ENCODE measurements at places on chromosomes 12 and 14.

- no peak for ATAC-seq
Observed at GRCh38 chr12:138898-139534, 72.4 kb downstream of the IQSEC3 start.

GRCh38 chr14:84236290-84236689 is 1293.7 kb upstream of the FLRT2 start:
- ATAC-seq, result no peak

DNA sequence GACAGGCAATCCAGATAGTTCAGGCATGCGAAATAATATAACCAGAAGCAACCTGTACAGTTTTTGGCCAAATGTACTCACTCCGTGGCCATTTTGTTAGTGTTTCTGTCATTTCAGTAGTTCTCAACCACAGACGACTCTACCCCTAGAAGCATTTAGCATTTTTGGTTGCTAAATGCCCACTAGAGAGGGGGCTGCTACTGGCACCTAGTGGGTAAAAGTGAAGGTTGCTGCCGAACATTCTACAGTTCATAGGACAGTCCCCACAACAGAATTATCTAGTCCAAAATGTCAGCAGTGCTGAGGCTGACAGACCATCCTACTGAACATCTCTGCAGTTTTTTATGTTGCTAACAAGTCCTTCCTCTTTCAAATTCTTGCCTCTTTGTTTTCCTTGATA is 107.4 kb downstream of the TSHR start:
- peak; percentile 69 for ATAC-seq

DNA sequence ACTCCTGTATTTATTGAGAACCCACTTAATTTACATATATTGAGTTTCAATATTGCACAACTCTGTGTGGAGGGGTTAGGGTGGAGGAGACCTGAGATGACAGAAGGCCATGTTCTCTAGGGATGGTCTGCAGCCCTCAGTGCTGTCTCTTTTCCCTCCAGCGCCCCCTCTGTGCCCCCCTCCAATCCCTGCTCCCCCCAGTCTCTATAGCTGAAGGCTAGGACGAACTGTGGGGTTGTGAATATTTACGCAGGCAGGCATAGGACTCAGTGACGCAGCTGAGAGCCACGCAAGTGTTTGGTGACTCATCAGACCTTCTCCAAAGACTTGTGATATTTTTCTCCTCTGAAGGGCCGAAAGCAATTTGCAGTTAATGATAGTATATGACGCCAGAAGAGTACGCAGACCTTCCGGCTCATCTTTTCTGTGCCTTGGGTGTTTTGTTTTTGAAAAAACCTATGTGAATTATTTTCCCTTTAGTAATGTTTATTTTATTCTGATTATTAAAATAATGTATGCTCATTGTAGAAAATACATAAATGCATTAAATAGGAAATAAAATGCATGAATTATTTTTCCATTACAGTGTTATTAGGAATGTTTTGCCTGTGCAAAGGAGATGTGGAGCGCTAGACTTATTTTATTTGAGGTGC is 85.3 kb downstream of the SLC25A47 start:
- ATAC-seq, result peak; percentile 81

DNA sequence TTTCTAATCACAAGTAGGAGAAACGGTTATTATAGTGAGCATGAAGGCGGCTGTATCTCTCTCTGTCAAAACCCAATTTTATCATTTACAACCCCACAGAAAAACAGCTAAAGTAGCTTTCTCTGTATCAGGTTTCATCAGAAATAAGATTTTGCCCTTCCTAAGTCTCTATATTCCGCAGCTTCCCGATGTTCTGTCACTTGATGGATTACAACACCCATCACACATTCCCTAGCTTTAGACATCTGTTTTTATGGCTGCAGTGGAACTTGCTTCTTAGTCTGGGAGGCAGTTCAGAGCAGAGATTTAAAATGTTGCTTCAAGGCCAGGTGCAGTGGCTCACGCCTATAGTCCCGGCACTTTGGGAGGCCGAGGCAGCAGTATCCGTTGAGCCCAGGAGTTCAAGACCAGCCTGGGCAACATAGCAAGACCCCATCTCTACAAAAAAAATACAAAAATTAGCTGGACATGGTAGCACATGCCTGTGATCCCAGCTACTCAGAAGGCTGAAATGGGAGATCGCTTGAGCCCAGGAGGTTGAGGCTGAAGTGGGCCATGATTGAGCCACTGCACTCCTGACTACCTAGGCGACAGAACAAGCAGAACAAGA is 27.6 kb upstream of the FOXN3 start:
- ATAC-seq, result peak; percentile 33

GRCh38 chr14:19743256-19743655 is at the start of gene OR4Q3:
OR4Q3 (plus strand) TSS chr14:19743571.
- ATAC-seq, result no peak

DNA sequence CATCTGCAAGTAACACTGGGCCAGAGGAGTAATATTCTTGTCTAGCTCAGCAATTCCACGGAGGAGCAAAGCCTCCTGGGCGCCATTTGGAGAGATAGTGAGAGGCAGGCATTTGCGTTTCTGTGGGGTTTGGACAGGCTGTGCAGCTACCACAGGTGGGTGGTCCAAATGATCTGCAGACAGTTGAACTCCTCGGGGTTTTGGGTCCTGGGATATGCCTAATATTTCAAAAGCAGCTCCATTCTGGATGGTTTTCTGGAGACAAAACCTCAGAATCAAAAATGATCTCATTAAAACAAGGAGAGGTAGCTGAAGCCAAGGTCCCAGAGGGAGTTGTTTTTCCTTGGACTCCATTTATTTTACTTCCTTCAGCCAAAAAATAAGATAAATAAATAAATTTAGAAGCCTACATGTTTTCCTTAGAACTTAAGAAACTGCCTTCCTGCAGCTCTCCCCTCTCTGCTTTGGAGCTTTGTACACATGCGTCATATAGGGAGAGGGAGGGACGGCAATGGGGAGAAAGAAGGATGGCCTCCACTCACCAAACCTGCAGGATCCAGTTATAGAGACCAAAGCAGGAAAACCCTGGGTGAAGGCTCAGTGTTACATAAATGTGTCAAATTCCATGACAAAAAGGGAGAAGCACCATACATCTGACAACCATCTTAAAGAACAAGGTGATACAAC is 227.3 kb upstream of the DAAM1 start:
- ATAC-seq, result no peak

DNA sequence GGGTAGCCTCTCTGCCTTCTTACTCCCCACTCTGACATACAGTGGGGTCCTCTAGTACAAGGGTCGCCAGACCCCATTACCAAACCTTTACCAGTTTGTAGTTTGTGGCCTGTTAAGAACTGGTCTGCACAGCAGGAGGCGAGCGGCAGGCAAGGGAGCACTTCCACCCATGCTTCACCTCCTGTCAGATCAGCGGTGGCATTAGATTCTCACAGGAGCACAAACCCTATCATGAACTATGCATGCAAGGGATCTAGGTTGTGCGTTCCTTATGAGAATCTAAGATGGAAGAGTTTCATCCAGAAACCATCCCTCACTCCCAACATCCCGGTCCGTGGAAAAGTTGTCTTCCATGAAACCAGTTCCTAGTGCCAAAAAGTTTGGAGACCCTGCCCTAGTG is 146.5 kb downstream of the HMGA2 start:
- peak; percentile 8 for ATAC-seq

- no peak for ATAC-seq
Observed at GRCh38 chr12:59859171-59859510, 263.3 kb downstream of the SLC16A7 start.

DNA sequence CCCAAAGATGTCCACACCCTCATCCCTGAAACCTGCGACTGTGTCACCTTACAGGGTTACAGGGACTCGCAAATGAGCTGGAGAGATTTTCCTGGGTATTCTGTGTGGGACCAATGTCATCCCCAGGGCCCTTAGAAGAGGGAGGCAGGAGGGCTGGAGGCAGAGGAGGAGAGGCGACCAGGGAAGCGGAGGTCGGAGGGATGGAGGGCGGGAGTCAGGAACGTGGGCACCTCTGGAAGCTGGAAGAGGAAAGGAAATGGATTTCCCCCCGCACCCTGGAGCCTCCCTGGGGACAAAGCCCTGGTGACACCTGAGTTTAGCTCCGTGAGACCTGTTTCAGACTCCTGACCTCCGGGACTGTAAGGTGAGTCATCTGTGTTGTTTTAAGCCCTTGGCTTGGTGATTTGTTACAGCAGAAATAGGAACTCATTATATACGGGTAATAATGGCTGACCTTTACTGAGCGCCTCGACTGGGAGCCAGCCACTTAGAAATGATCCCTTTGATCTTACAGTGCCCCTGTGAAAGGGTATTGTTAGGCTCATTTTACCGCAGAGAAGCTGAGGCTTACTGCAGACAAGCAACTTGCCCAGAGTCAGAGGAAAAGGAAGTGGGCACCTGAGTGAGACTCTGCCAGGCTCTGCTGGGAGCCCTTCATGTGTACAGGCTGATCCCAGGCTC is 29.3 kb upstream of the FZD10 start:
- ATAC-seq, result no peak

DNA sequence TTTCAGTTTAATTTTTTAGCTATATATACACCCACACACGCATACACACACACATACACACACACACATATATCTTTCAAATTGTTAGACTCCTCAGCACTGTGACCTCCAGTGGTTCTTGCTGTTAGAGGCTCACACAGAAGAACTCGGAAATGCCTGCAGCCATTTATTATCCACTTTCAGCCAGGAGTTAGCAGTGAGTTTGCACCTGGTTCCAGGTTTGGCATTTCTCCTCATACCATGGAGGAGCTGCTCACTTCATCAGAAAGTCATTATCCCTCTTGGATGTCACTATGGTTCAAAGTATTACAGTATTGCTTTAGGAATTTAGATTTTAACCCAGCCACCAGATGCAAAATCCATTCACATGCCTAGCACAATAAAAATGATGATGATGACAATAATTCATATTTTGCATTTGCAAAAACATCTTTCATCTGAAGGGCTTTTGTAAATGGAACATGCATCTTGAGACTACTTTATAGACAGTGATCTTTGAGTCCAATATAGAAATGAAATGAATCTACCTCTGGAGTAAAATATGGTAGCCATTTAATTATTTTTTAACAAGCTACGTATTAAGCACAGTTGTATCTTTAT is 42.3 kb downstream of the NPAS3 start:
- no peak for ATAC-seq

GRCh38 chr12:57195611-57196371 is 20.8 kb upstream of the NXPH4 start:
- no peak for ATAC-seq

DNA sequence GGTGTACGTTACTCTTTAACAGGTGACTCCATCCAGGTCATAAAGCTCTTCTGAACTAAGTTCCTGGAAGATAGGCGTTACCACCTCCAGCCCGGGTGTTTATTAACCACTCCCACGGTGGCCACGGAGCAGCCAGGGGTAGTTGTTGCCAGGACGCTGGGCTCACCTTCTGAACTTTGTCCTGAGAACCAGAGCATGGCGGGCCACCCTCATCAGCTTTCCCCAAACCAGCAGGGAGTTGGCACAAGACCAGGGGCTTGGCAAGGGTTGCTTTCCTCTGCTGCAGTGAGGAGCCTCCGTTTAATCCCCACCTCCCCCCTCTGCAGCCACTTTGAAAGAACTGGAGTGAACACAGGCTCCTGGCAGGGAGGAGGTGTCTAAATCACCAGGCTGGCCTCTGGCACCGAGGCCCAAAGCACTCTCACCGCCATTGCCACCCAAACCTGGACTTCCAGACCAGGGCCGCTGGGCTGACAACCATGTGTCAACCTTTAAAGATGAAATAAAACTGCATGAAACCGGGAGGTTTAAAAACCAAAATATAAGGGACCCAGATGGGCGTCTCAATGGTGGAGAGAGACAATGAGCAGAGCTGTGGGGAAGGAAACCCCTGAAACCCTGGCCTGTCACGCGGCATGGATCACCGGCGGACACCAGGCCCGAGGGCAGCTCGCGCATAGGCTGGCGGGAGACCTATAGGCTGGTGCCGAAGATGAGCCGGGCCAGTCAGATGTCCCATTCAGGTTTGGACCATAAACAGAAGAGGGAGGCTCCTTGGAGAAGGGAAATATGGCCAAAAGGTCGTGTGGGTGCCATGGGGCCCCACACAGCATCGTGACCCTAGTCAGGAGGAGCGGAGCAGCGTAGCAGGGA is 30.9 kb upstream of the TDRD9 start:
- no peak for ATAC-seq

- peak; percentile 83 for ATAC-seq
Observed at GRCh38 chr12:12645485-12645884, 33.8 kb downstream of the CREBL2 start.

GRCh38 chr14:79415726-79416125 is 795.6 kb downstream of the DIO2 start:
- no peak for ATAC-seq

DNA sequence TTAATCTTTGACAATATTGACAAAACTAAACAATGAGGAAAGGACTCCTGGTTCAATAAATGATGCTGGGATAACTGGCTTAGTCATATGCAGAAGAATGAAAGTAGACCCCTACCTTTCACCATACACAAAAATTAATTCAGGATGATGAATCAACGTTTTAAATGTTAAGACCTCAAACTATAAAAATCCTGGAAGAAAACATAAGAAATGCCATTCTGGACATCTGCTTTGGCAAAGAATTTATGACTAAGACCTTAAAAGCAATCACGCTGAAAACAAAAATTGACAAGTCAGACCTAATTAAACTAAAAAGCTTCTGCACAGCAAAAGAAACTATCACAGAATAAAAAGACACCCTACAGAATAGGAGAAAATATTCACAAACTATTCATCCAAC is 97.4 kb downstream of the LMNTD1 start:
- peak; percentile 9 for ATAC-seq

- ATAC-seq, result no peak
Observed at GRCh38 chr12:111121840-111122239, 201.5 kb upstream of the MYL2 start.

- no peak for ATAC-seq
Observed at GRCh38 chr12:5585178-5585577, 153.3 kb downstream of the NTF3 start.

All from SK-N-SH treated with all-trans-retinoic acid at 6 μM for 48 hours (cell line).